ENCODE measurements at places on chromosomes 12 and 14.

DNA sequence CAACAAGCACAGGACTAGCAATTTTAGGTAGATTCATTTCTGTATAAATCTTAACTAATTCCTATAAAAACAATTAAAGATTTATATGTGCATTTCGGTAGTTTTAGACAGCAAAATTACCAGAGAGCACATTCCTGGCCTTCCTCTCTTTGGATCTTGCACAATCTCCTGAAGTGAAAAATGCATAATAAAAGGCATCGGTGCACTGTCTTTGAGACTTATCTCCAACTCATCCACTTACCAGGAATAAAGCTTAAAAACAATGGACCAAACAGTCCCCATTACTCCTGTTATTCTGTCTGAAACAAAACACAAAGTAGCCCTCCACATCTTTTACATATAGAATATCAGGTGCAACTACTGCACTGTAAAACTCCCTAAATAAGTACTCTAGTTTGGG lies 69.3 kb downstream of the HECTD1 start:
- DNase-seq, result no peak

DNA sequence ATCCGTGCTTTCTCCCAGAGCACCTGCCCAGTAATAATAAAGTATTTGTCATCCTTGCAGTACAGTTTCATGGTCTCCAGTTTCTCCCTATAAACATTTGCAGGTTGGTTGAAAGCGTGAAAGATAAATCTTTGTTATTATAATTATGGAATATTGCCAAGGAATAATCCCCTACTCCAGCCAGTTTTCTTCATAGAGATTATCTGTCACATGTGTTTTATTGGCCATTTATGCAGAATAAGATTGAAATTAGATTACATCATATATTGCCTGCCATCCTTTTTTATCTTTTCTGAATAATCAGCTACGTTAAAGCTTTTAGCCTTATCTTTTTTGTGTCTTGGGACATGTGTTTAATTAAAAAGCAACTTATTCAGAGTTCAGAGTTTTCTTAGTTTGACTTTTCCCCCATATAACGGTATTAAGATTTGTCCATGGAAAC lies 168.0 kb downstream of the KICS2 start:
- DNase-seq, result no peak

GRCh38 chr14:84937449-84937848 lies 592.5 kb upstream of the FLRT2 start:
- DNase-seq, result no peak

GRCh38 chr12:96766232-96766631 lies 140.8 kb upstream of the NEDD1 start:
- no peak for DNase-seq

DNA sequence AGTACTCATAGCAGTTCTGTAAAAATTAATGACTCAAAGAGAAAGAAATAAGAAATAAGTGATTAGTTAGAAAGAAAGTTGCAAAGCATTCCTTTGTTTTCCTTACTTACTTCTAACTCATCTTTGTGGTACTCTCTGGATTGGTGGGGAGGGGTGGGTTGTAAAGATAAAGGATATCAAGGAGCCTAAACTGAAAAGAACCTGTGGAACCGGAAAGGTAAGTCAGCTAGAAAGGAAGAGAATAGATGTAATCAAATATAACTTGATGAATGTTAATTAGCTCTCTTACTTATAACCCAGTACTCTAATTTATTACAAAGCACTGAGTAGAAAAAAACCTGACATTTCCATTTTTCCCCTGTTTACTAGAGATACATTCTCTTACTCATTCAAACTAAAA lies 37.5 kb upstream of the KRR1 start:
- no peak for DNase-seq

GRCh38 chr12:23751641-23752040 lies 197.8 kb downstream of the SOX5 start:
- no peak for DNase-seq

- DNase-seq, result no peak
Observed at GRCh38 chr12:62772416-62772955, 162.5 kb downstream of the PPM1H start.

- no peak for DNase-seq
Observed at GRCh38 chr12:128755566-128755965, 68.2 kb downstream of the SLC15A4 start.

DNA sequence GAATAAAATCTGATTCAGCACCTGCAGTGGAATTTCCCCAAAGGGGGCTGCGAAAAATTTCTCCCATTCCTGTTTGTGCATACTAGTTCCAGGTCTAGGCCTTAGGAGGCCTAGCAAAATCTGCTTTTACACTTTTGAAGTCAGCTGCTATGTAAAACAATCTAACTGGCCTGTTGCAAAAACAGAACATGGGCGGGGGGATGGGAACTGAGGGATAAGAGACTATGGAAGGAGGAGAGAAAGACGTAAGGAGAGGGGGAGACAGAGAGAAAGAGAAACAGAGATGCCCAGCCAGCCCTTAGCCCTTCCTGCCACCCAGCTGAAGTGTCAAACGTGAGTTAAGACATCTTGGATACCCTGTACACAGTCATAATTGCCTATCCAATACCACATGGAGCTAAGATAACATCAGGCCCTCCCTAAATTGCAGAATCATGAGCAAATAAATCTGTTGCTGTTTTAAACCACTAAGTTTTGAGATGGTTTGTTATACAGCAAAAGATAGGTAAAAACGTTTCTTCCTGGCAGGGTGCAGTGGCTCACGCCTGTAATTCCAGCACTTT lies 45.6 kb downstream of the SPTLC2 start:
- no peak for DNase-seq

- DNase-seq, result no peak
Observed at GRCh38 chr12:49456131-49456679, 82.6 kb upstream of the KCNH3 start.

GRCh38 chr12:75577812-75578211 lies 66.4 kb upstream of the KRR1 start:
- DNase-seq, result no peak

GRCh38 chr14:94857950-94858349 lies 88.0 kb upstream of the GSC start:
- DNase-seq, result no peak

- no peak for DNase-seq
Observed at GRCh38 chr12:6180268-6181051, 19.7 kb upstream of the CD9 start.

DNA sequence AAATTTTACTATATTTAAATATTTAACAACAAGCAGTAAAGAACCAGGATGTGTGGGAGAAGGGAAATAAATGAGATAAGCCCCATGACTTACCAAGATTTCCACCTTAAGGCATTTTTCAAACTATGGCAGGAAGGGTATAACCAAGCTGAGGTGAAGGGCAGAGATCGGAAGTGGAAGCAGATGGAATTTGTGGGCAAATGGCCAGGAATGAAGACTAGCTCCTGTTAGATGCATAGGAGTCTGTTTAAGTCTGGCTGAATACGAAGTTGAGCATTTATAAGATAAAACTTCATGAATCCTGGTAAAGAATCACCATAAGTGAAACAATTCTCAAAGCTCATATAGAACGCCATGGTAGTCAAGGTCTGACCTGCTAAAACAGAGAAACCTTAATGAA lies 163.5 kb downstream of the DIO2 start:
- no peak for DNase-seq

GRCh38 chr14:39419272-39419671 lies 13.0 kb downstream of the FBXO33 start:
- no peak for DNase-seq

GRCh38 chr14:24309538-24310264 lies at the start of gene LTB4R2:
Gene LTB4R2 (plus strand): TSS chr14:24310140. CDS start chr14:24310665, 525 bp downstream.
- no peak for DNase-seq

DNA sequence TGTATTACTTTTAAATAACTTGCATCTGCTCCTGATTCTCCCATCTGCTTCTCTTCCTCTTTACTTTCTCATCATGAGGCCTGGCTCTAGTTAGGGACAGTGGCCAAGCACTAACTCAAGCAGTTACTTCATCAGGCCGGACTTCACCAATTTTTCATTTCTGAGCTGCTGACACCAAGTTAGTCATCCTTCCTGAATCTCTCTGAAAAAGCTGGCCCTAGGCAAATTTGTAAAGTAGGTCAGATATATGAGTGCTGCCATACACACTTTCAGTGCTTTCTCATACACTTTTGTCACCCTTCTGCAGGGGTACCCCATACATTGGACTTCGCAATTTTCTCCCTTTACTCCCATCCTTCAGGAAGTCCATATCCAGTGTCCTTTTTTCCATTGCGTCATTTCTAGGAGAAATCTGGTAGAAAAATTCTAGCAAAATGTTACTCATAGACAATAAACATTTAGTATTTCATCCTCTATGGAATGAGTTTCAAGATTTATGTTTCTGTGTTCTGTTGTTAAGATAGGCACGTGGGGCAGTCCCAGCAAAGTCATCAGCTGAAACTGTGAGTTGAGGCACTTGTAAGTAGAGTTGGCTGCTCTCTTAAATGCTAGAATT lies 276.8 kb upstream of the TMPO start:
- no peak for DNase-seq

DNA sequence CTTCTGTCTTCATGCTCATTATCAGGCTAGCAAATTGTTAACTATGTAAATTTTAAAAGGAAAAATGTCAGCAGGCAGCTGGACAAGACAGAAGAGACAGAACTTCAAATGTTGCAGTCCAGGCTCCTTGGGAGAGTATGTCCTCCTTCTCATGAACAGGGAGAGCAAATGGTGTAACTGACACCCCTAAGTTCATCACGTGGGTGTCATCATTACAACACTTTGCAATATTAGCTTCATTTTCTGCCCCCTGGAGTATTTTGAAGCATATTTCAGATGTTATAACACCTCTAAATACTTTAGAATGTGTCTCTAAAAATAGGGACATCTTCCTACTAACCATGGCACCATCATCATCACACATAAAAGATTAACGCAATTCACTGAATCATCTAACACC lies 62.1 kb downstream of the ZNF664 start:
- no peak for DNase-seq

- DNase-seq, result no peak
Observed at GRCh38 chr14:49460662-49461061, 125.5 kb downstream of the RPS29 start.

GRCh38 chr12:724194-724855 lies 28.1 kb upstream of the WNK1 start:
- no peak for DNase-seq

- DNase-seq, result no peak
Observed at GRCh38 chr12:53776872-53777271, 25.1 kb upstream of the CISTR start.

- no peak for DNase-seq
Observed at GRCh38 chr12:124660851-124661250, 93.4 kb upstream of the NCOR2 start.

- DNase-seq, result no peak
Observed at GRCh38 chr14:53011053-53011462, 60.2 kb upstream of the FERMT2 start.

DNA sequence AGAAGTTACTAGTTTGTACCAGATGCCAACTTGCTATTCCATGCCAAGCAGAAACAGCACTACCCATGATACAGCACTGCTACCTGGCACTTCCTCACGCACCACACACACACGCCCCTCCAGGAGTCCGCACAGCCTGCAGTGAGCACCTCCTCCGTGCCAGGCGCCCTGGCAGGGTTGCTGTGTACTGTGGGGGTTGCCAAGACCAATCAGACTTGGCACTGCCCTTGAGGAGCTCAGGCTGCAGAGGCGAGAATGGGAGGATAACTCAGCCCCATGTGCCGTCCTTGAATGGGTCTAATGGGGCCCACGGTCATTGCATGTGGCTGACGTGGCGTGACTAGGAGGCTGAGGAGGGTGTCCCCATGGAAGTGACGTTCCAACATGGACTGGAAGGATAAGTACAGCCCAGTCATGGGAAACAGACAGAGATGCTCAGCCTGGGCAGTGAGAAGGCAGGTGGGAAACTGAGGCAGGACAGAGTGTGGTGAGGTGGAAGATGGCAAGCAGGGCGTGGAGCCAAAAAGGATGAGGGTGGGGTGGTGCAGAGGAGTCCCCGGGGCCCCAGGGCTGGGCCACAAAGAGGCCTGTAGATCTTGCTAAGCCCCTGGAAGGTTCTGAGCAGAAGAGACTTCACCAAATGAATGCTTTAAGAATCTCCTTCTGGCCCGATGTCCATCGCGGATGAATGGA lies 65.3 kb upstream of the C14orf180 start:
- no peak for DNase-seq

GRCh38 chr12:124013073-124013472 lies 40.1 kb downstream of the ZNF664 start:
- no peak for DNase-seq

GRCh38 chr12:47989023-47989417 lies 15.3 kb downstream of the COL2A1 start:
- no peak for DNase-seq

DNA sequence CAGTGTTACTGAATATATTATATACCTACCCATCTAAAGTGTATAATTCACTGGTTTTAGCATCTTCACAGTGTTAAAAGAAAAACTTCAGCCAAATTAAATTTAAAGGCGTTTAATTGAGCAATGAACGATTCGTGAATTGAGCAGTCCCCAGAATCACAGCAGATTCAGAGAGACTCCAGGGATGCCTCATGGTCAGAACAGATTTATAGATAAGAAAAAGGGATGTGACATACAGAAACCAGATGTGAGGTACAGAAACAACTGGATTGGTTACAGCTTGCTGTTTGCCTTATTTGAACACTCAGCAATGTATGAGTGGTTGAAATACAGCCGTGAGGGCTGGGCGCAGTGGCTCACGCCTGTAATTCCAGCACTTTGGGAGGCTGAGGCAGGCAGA lies 84.6 kb downstream of the WNK1 start:
- DNase-seq, result no peak

GRCh38 chr12:50097952-50098351 lies 5.9 kb upstream of the GPD1 start:
- no peak for DNase-seq

DNA sequence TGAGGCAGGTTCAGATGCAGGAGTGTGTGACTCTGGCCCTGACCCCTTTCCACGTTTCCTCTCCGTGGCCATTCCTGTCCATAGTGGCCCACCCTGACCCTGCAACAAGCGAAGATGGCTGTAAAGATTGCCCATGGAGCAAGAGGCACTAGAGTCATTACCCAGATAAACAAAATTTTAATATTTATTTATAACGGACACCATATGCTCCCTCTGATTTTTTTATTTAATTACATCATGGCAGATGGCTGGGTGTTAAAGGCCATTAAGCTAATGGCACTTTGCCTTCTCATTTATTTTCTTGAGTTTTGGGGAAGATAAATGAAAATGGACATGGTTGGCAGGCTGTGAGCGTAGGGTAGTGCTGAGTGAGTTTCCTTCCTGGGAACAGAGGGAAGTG lies 58.7 kb downstream of the WSCD2 start:
- no peak for DNase-seq
